ENCODE measurements at places on chromosomes 6 and 20.
A peak's percentile ranks its signal among the peaks of the same experiment; 100 is the strongest.

- peak; percentile 92 for DNase-seq
These were observed 277.0 kb downstream of the CDKAL1 start for GRCh38 chr6:20811109-20811761.

- DNase-seq = no peak
These were observed 104.4 kb upstream of the TAB2 start for GRCh38 chr6:149212892-149213801.

GRCh38 chr20:24118441-24119175 lies 130.0 kb upstream of the GGTLC1 start:
- DNase-seq = no peak

GRCh38 chr6:41022294-41022693 lies 16.7 kb downstream of the UNC5CL start:
- no peak for DNase-seq

- no peak for DNase-seq
These were observed 39.8 kb upstream of the KIF25 start for GRCh38 chr6:167957626-167958025.

Measured in LHCN-M2 (cell line).